Hematopoietic multipotent progenitor cell treated with erythropoietin and hydrocortisone succinate and interleukin-3 and kit ligand, for 4 days (in vitro differentiated cells): ENCODE measurements at places on chromosomes 3 and 15.

GRCh38 chr15:66858423-66859207 lies 156.6 kb downstream of the SMAD6 start:
- DNase-seq: no peak

- peak; percentile 63 for DNase-seq
Measured at GRCh38 chr3:117439812-117440211, 730.2 kb downstream of the TUSC7 start.

DNA sequence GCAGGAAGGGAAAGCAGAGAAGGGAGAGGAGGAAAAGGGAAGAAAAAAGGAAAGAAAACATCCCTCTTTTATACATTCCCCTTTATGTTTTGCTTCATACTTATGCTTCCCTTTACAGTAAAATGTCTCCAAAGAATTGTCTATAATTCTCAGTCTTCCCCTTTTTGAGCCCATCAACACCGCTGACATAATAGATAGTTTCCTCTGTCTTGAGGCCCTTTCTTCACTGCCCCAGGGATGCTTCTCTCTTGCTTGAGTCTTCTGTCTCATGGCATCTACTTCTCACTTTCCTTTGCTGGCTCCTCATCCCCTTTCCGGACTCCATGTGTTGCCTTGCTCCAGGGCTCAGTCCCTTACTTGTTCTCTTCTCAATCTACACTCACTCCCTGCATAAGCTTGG lies 99.7 kb upstream of the DAZL start:
- peak; percentile 8 for DNase-seq

DNA sequence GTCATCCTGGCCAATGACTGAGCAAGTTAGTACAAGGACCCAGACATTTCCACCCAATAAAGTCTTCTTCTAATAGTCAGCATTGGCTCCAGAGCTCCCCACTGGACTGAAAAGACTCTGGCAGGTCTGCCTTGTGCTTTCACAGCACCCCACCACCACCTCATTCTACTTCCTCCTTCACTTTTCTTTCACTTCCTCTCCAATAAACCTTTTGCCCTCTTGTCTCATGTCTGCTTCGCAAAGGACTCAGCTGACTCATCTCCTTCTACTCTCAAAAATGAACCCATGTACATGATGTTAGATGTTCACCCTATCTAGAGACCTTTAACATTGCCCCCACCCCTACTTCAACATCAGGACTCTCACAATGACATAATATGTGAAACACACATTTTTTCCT lies 181.0 kb upstream of the PPP2R3A start:
- DNase-seq: no peak

GRCh38 chr3:187906416-187906815 lies 161.1 kb upstream of the BCL6 start:
- no peak for DNase-seq

- no peak for DNase-seq
Measured at GRCh38 chr15:59997070-59997701, 6.9 kb upstream of the FOXB1 start.

DNA sequence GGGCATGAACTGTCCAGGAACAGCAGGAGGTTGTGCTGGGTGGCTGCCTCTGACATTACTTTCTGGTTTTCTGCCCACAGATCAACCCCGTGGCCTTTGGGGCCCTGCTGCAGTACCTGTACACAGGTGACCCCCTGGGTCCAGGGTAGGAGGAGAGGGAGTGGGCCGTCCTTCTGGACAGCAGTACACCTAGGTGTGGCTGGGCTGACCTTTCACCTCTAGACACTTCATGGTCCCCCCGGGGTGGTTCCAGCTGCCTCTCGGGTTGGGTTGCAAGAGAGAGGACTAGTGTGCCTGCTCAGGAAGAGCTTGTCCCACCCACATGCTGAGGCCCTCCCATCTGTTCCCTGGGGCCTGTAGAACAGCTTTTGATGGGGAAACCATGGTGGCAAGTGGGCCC lies 3.7 kb downstream of the ABTB1 start:
- DNase-seq: no peak

- DNase-seq: no peak
Measured at GRCh38 chr15:100930306-100930848, 11.2 kb downstream of the LRRK1 start.

DNA sequence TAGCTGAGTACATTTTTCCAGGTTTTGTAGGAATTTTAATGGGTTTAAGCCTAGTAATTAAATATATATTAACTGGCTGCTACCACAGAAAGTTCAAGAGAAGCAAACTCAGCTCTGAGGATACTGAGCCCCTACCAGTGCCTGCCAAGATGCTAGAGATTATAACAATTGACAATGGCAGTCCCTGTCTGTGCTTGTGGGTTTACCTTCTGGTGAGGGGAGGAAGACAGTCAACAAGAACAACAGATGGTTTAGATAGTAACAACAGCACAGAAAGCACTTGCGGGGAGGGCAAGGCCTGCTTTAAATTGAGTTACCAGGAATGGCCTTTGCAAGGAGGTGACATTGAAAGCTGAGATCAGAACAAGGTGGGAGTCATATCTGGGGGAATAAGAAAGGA lies 56.6 kb upstream of the ARHGEF3 start:
- DNase-seq: peak; percentile 11

- no peak for DNase-seq
Measured at GRCh38 chr3:60048447-60048848, 998.6 kb upstream of the CFAP20DC start.

- DNase-seq: no peak
Measured at GRCh38 chr3:25572919-25573385, 91.8 kb downstream of the TOP2B start.

DNA sequence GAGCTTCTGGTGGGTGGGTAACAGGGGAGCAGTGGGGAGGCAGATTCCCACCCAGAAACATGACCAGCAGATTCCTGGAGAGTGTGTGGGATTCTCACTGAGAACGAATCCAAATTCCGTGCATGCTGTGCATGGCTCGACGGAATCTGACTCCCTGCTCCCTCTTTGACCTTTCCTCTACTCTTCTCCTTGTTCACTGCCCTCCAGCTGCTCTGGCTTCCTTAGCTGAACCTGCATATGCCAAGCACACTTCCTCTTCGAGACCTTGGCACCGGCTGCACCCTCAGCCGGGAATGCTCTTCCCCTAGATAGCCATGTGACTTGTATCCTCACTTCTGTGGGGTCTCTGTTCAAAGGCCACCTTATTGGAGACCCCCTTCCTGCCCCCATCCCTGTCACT lies 6.3 kb downstream of the INSYN1 start:
- DNase-seq: no peak
